ENCODE measurements at places on chromosomes 1 and 21.
A peak's percentile ranks its signal among the peaks of the same experiment; 100 is the strongest.

DNA sequence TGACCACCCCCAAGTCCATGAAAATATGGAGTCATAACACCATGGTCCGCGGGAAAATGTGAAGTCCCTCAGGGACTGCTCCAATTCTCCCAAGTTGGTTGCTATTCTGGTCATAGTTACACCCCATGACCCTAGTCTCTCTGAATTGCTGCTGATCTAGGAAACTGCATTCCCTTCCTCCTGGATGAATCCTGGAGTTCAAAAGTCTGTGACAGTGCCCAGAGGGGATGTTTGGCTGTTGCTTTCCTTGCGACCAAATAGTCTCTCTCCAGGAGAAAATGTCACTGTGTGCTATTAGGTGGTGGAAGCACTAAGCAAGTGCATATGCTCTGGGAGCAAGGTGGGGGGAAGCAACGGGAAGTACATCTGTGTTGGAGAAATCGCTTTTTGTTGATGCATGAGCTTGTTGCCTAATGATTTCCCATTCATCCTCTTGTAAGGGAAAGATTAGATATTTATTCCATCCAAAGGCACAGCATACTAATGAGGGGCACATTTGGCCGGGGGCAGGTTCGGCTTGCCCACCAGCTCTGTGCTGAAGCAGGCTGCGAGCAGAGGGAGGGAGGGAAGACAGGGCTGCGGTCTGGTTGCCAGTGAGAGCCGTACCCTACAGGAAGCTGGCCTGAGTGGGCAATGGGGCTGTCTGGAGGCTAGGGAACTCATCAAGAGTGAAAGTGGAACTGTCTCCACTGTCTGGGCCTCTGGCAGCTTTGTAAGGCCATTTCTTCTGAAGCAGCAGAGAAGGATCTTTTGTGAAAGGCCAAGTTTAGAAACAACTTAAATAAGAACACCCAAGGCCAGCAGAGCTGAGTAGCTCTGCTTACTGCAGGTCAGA lies 27.2 kb downstream of the SYT6 start:
- DNase-seq, result no peak

GRCh38 chr1:36583980-36584782 lies 101.5 kb upstream of the CSF3R start:
- no peak for DNase-seq

DNA sequence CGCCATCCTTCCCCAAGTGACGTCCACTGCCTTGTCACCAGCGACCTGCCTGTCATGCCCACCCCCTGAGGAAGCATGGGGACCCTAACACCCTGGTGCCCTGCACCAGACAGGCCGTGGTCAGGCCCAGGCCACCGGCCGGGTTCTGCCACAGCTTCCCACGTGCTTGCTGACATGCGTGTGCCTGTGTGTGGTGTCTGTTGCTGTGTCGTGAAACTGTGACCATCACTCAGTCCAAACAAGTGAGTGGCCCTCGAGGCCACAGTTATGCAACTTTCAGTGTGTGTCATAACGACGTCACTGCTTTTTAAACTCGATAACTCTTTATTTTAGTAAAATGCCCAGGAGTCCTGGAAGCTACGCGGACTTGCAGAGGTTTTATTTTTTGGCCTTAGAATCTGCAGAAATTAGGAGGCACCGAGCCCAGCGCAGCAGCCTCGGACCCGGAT lies 8.5 kb upstream of the CTRC start:
- DNase-seq, result no peak

DNA sequence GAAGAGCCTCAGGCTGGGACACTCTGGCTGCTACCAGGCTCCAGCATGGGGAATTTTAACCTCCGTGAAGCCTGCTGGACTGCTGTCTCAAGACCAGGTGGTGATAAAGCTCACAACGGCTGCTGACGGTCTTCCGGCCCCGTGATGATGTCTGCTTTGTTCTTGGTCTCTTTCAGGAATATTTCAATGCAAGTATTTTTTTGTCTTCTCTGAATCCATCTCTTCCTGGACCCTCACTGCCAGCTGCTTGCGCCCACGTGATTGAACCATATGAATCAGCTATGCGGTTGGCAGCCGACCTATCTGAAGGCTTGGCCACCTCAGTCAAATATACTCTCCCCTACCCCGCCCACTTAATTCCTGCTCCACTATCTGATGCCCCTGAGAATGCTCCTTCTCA lies 14.6 kb upstream of the SLC6A17 start:
- peak; percentile 69 for DNase-seq

- DNase-seq, result no peak
These were observed 67.7 kb downstream of the PCP4 start for GRCh38 chr21:39934895-39935294.

DNA sequence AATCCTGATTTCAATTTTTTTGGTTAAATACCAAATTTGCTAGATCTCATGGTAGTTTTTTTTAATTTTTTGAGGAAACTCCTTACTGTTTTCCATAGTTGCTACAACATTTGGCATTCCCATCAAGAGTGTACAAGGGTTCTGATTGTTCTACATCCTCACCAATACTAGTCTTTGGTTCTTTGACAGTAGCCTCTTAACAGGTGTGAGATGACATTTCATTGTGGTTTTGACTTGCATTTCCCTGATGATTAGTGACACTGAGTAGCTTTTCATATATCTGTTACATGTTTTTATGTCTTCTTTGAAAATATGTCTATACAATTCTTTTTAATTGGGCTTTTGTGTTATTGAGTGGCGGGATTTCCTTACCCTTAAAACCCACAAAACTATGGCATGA lies 20.9 kb upstream of the RGS13 start:
- no peak for DNase-seq

DNA sequence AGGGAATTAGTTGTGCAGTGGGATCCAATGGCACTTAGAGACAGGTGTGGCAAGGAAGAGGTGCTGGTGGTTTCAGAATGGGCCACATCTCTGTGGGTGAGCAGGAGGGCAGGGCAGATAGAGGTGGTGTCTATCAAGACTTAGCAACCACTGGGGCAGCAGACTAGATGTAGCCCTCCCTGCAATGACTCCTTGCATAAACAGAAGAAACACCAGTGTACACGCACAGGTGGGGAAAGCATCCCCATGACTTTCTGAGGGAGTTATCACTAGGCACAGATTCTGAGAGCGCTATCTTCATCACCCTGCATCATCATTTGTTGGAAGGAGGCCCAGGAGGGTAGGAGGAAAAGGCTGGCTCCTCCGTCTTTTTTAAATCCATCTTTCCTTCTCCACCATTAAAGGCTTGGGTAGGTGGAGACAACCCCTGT lies 58.4 kb downstream of the PLXNA2 start:
- no peak for DNase-seq

Measured in SHP77 treated with DMSO at 0.1 percent for 48 hours (cell line).